ENCODE measurements at places on chromosomes 11 and 22.

DNA sequence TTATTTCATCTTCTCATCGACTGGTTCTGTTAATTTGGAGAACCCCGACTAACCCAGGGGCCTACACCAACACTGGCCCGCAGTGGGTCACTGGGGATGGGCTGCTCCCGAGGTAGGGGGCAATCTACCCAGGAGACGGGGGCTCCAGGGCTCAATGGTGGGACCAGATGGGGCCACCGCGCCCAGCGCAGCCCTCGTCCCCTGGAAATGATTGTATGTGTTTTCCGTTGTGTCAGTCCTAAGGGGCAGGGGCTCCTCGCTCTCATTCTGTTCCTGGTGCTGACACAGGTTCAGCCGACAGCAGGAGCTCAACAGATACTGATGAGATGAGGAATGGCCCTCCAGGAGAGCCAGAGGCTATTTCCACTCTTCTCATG, 20.7 kb downstream of the A4GALT start:
- no peak for DNase-seq

GRCh38 chr11:86240164-86240563, 4.4 kb upstream of the EED start:
- no peak for DNase-seq

GRCh38 chr11:35963911-35964310, 20.0 kb downstream of the LDLRAD3 start:
- no peak for DNase-seq

GRCh38 chr11:74307434-74307833, 4.0 kb downstream of the P4HA3 start:
- DNase-seq = no peak

GRCh38 chr22:25452116-25452700, 112.3 kb upstream of the GRK3 start:
- DNase-seq = no peak

DNA sequence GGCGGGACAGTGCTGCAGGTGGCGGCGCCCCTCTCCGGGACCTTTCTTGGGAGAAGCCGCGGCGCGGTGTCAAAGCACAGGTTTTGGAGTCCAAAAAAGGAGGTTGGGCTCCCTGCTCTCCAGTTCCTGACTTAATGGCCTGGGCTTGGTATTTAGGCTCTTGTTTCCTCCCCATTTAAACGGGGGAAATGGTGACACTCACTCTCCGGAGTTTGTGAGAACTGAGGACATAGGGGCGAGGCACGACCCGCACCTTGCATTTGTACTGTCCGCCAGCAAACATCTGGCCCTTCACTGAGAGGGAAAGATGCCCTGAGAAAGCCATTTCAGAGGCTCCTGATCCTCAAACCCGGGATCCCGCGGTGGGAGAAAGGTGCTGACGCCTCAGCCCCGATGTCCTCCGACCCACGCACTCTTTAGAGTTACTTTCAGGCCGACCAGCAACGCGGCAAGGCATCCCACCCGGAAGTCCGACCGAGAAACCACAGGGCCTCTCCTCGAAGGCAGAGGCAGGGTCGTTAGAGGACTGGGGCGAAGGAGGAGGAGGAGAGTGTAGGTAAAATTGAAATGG, 2.9 kb upstream of the WDR74 start:
- DNase-seq = no peak

GRCh38 chr22:39197578-39197977, 45.1 kb upstream of the CBX7 start:
- no peak for DNase-seq

GRCh38 chr11:73976451-73977151, 6.0 kb downstream of the UCP2 start:
- DNase-seq = no peak

DNA sequence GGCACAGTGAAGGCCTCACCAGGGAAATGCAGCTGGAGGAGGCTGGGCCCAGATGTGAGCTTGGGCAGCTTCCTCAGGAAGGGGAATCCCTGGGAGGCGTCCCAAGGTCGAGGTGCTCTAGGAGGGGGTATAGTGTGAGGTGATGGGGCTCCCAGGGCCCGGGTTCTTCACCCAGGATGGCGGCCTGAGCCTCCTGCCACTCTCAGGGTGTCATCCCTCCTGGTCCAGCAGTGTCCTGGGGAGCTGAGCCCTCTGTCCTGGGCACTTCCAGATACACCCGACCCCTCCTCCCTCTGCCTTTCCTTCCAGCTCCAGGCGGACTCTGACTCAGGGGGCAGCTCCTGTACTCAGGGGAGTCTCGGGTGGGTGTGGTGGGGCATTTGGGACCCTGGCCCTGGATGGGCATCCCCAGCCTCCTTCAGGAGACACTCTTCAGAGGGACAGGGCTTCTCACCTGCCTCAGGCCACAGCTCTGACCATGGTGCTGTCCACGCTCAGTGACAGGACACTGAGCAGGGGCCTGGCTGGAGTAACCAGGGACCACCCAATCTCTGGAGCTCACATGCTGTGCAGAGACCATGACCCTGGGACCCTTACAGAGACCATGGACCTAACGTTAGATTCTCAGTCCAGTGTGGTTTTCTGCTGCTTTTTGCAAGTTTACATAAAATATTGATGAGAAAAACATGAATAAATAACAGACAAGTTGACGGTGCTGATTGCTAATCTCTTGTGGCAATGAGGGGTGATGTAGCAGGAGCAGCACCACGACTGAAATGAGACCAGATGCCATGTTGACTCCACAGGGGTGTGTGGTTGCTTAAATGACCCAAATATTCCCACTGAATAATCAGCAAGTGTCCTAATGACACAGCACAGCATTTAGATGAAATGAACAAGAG, 101.9 kb downstream of the GGTLC2 start:
- no peak for DNase-seq

DNA sequence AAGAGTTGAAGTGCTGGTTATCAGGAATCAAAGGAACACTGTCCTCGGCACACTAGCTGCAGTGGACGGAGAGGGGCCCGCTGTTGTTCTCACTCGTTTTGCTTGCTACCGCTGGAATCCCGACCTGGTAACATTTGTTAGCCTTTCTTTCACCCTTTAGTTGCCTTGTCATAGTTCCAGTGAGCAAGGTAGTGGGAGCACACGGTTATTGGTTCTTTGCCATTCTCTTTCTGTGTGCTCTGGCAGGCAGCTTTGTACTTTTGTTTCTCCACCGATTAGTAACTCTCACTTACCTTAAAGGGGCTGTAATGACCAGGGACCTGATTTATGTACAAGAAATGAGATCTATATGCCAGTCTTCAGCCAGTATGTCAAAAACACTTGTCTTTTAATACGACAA, 1.8 kb downstream of the DEPDC7 start:
- no peak for DNase-seq

GRCh38 chr11:88102598-88102934, 72.7 kb downstream of the RAB38 start:
- no peak for DNase-seq

DNA sequence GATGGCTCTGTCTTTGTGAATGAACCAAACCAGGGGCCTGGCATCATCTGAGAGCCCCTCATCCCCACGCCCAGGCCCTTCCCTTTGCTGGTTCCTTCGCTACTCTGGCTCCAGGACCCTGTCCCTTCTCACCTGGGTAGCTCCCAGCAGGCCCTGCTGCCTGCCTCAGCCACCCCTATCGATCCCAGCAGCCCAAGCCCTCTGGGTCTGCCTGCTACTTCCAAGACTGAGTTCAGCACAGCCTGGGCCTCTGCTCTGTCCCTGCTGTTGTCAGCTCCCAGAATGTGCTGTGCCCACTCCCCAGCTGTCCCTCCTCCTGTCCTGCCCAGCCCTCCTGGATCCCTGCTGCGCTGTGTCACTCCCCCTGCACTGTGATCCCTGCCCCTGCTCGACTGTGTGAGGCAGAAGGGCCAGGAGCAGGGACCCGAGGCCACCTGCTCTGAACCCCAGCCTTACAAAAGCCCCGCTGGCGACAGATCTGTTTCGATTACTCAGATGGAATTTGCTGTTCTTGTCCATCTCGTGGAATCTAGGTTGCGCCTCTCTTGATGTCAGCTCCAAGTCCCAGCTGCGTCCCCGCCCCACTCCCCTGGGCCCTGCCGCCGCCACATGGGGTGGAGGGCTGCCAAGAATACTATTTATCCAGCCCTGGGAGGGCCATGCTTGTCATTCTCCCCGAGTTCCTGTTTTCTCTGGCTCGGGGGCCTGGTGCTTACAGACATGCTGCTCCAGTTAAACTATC, 13.0 kb downstream of the MRPL21 start:
- DNase-seq = no peak

GRCh38 chr11:70122490-70123198, 44.5 kb downstream of the ANO1 start:
- DNase-seq = no peak

DNA sequence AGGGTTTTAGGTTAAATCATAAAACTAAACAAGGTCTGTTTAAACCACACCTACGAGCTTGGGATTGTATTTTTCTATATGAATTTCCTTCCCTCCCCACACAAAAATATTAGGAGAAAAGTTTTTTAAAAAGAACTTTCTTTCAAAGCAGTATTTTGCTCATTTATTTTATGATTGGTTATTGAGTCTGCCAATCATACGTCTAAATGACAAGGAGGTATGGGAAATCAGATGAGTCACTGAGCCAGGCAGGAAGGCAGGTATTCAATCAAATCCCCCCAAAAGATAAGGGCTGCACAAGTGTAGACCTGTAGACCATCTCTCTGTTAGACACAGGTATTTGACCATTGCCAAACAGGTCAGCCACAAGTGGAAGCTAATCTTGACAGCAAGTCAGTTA, 440.1 kb upstream of the CCDC90B start:
- DNase-seq = no peak

GRCh38 chr11:45180848-45181192, 34.4 kb downstream of the PRDM11 start:
- DNase-seq = no peak

DNA sequence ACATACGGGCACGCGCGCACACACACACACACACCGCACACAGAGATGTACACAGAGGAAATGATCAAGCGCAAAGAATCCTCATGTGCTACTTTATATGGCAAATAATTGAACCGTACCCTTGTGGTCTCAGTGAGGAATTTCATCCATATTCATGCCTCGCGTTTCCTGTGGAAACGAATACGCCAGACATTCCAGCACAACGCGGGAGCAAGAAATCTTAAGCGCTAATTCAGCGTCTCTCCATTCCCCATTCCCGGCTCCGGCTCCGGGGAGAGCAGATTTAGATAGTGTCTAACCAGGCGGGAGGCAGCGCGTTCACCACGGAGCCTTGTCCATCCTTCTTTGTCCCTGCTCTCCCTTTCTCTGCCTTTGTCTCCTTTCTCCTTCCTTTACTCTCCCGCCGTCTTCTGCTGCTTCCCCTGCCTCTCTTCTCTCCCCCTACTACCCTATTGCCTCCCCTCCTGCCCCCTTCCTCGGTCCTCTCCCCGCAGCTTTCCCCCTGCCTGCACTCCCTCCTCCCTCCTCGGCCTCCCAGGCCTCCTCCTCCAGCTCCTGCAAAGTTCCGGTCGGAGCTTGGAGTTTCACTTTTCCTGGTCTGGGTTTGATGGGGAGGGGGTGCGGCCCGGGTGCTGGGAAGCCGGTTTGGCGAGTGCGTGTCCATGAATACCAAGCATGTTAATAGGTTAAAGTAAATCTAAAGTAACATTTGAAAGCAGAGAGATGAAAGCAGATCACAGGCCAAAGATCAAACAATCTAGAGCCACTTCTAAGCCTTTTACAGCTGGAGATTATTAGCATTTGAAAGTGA, 579.3 kb downstream of the BUD13 start:
- DNase-seq = no peak

- no peak for DNase-seq
Measured at GRCh38 chr22:50056214-50056972, 1.7 kb downstream of the TTLL8 start.

GRCh38 chr11:504053-504993, 2.7 kb downstream of the RNH1 start:
- DNase-seq = no peak

- DNase-seq = no peak
Measured at GRCh38 chr22:33303099-33303498, 244.9 kb upstream of the SYN3 start.

- no peak for DNase-seq
Measured at GRCh38 chr11:111561306-111561705, 20.8 kb downstream of the LAYN start.

GRCh38 chr11:102393272-102393730, 46.3 kb downstream of the BIRC2 start:
- no peak for DNase-seq

DNA sequence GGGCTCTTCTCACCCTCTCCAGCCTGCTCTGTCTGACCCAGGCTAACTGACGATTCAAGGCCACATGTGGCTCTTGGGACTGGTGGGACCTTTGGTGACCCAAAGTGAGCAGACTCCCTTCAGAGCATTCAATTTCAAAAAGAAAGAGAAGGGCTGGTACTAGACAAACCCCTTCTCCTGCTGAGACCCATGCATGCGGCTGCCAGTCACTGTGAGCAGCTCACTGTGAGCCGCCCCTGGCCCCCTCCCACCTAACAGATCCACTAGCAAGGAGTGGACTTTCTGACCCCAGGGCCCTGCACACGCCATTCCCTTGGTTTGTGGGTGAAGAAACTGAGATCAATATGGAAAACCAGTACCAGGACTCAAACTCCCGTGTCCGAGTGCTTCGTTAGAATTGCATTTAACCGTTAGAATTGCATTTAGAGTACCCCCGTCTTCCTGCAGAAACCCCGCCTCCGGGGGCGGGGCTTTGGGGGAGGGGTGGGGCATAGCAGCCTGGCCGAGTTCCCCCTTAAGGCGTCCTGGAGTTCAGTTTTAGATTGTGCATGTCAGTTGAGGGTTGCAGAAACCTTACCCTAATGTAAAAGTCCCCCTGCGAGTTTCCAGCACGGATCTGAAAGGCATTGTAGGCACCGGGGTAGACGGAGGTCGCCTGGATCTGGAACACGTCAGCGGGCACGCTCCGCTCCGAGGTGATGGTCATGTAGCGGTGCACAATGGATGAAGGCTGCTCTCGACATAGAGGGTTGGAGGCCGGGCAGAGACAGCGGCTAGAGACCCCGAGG, 5.1 kb downstream of the EFEMP2 start:
- no peak for DNase-seq

DNA sequence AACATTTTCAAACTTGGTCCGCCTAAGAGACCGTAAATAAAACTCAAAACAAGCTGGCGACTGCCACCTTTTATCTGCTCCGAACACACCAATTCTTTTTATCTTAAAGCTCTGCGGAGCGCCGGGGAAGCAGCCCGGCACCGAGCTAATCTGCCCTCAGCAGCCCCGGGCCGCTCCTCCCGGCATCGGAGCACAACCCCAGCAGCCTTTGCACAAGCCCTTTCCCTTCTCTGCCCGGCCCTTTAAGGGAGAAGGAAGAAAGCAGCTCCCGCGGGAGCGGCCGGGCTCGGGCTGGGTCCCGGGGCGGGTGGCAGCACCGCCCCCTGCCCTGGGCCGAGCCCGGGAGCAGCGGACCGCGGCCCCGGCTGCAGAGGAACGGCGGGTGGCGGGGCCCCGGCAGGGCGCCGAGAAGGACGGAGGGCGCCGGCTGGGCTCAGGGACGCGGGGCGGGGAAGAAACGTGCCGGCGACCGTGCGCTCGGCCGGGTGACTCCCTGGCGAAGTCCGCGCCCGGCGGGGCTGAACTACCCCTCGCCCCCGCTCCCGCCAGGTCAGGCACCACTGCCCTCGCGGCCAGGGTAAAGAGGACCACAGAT, 133.6 kb upstream of the C11orf58 start:
- no peak for DNase-seq
